Activated T-helper 1 cell treated with anti-CD3 and anti-CD28 coated beads, Interleukin-12 subunit alpha, Interleukin-12 subunit beta, Interleukin-2, Interleukin-4 antibody, amounts not matched to agents 30 ng/mL and 10 ng/mL and 1 ng/mL, durations not matched to agents 14 hours and 24 hours and 36 hours (primary cell): ENCODE measurements at places on chromosomes 13 and 19.

GRCh38 chr13:30110301-30111070, 196.9 kb downstream of the KATNAL1 start:
- H3K4me3 ChIP-seq = no peak overlapping the region
- no peak overlapping the region for H3K27ac ChIP-seq
- peaks cover 29% of the 10 kb centered on the region for H3K4me1 ChIP-seq
- H3K27me3 ChIP-seq = peaks cover 6% of the 10 kb centered on the region

- peak; percentile 5 for DNase-seq
- H3K27ac ChIP-seq = peak overlapping the region; percentile 36
- H3K36me3 ChIP-seq = peaks cover 2% of the 10 kb centered on the region
- peaks cover 49% of the 10 kb centered on the region for H3K4me1 ChIP-seq
- H3K27me3 ChIP-seq = peaks cover 8% of the 10 kb centered on the region
- no peak overlapping the region for H3K4me3 ChIP-seq
Observed at GRCh38 chr13:24127116-24127631, 33.3 kb upstream of the SPATA13 start.

DNA sequence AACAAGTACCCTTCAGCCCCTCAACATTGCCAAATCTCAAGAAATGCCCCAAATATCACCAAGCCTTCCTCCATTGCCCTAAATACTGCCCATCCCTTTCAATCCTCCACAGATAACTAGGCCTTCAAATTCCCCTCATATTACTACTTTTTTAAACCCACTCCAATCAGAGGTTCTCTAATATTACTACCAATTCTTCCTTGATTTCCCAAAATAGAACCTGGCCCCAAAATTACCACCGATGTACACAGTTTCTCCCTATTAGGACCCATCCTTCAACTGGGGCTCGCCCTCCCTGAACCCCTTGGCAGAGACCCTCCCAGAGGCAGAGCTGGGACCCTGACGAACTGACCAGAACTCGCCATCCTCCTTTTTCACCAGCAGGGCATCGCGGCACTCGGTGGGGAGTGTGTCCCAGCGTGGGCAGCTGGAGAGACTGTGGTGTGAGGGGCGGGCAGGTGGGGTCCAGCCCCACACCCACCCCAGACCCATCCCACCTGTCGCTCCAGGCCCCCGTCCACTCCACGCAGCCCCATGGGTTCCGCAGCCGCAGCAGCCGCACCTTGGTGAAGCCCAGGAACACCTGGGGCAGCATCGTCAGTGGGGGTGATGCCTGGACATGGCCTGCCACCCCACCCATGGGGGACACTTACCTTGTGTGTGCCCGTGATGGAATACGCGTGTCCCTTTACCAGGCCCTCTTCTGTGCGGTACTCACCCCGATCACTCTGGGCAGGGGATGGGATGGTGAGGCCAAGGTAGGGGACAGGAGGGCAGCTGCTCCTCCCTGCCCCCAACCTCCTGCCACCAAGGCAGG, 6.1 kb downstream of the CAPN12 start:
- peaks cover 3% of the 10 kb centered on the region for H3K36me3 ChIP-seq
- peak overlapping the region; percentile 11 for H3K27ac ChIP-seq
- peak overlapping the region; percentile 57 for H3K4me3 ChIP-seq
- DNase-seq = no peak
- H3K4me1 ChIP-seq = peaks cover 39% of the 10 kb centered on the region

DNA sequence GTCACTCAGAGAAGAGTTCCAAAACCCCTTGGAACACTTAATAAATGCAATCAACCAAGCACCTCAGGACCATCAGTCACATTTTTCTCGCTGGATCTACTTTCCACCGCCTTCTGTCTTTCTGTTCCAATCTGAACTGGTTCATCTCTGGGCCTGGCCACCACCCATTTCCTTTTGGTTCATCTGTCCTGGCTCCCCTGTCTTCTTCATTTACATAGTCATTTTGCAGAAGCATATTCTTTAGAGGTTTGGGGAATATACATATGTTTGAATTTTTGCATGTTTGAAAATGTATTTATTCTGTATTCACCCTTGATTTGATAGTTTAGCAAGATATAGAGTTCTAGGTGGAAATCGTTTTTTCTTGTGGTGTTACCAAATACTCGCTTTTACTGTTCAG, 188.2 kb downstream of the MTUS2 start:
- no peak for DNase-seq
- H3K4me1 ChIP-seq = no peaks in the 10 kb centered on the region
- H3K27me3 ChIP-seq = no peaks in the 10 kb centered on the region
- H3K27ac ChIP-seq = no peak overlapping the region
- H3K4me3 ChIP-seq = no peak overlapping the region

DNA sequence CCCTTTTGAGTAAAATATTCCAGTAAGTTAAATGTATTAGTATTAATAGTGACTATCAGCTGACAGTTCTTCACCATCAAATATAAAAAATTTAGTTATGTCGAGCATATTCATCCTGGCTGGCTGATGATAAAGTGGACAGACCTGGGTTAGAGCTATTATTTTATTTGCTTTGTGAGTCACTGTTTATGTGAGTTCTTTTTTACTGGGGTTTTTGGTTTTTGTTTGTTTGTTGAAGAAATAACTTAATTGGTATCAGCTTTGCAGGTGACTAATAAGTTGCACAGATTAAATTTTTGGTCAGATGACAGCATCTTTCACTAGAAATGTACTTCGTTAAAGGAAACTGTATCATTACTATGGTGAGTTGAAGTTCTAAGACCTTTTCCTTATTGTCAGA, 224.7 kb downstream of the GGACT start:
- no peak for DNase-seq
- H3K36me3 ChIP-seq = peaks cover 2% of the 10 kb centered on the region
- no peak overlapping the region for H3K4me3 ChIP-seq
- no peaks in the 10 kb centered on the region for H3K27me3 ChIP-seq

DNA sequence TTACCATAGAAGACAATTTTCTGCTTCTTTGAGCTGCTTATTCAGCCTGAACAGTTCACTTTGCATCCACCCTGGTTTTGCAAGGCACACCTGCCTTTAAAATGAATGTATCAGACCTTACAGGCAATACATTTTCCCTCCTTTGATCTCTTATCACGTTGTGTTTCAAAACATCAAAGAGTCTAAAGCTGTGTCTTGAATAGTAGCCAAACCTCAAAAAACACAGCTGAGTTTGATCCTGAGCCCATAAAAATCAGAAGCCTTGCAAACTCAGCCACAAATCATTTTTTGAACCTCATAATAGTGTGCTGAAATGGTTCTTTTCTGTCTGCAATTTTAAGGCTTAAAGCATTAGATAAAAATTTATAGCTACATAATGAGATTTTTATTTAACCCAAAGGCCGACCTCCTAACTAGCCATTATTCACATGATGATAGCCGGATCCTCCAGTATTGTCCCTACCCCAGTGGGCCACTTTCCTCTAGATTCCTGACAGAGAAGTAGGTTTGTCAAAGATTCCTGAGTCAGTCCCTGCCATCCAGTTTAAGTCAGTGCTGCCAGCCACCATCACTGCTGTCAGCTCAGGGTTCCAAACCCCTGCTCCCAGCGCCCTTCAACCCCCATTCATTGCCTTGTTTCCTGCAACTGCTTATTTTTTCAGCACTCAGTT, 71.8 kb downstream of the CAB39L start:
- no peak overlapping the region for H3K4me3 ChIP-seq
- no peaks in the 10 kb centered on the region for H3K4me1 ChIP-seq
- no peak overlapping the region for H3K27ac ChIP-seq

DNA sequence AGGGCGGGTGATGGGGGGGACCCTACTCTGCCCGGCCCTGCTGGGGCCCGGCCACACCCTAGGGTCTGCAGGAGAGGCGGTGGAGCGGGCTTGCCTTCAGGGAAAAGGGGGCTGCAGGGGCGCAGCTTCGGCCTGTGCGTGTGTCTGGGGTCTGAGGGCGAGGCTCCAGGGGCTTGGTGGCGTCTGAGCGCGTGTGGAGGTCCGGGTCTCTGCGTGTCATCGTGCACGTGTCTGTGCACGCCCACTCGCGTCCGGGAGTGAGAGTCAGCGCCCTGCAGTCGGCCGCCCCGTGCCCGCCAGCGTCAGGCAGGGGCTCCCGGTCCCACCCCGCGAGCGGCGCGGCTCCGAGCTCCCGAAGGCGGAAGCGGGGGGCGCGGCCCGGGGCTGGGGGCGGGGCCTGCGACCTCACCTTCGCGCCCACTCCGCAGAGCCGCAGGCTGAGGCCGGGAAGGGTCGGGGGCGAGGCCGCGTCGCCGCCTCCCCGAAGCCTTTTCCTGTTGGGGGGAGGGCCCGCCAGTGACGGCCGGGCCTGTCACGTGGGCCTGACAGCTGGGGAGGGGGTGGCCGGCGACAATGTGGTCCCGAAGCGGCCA, at the start of gene ARHGAP45:
TSS of gene ARHGAP45 (plus strand) at position 420 of the 593 bp plus-strand sequence. CDS start 239 bp downstream, outside the sequence.
- H3K27me3 ChIP-seq = no peaks in the 10 kb centered on the region
- peak; percentile 85 for DNase-seq
- peak within 1 kb of the TSS; percentile 79 for H3K27ac ChIP-seq
- H3K4me1 ChIP-seq = peaks cover 18% of the 10 kb centered on the region

GRCh38 chr13:108313382-108313781, 43.9 kb downstream of the TNFSF13B start:
- no peaks in the 10 kb centered on the region for H3K4me1 ChIP-seq
- H3K36me3 ChIP-seq = no peaks in the 10 kb centered on the region
- no peaks in the 10 kb centered on the region for H3K27me3 ChIP-seq
- no peak overlapping the region for H3K27ac ChIP-seq
- no peak for DNase-seq

DNA sequence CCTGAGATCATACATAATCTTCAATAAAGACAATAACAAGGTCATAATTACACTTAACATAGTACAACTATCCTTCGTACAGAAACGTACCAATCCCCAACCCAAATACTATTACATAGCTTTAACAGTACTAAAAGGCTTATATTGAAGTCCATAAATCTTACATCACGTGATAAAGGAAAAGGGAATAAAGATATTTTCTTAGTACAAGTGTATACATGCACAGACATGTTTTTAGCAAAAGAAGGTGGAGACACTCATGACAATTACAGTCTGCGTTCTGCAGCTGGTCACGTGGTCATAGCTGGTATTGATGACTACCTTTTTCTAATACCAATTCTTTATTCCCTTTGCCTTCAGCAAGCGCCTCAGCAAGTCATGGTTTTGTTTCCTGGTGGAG, 464.5 kb upstream of the SLITRK5 start:
- H3K4me3 ChIP-seq = no peak overlapping the region
- H3K27ac ChIP-seq = no peak overlapping the region

- no peak overlapping the region for H3K27ac ChIP-seq
- no peaks in the 10 kb centered on the region for H3K36me3 ChIP-seq
- no peaks in the 10 kb centered on the region for H3K4me1 ChIP-seq
- no peak overlapping the region for H3K4me3 ChIP-seq
Observed at GRCh38 chr19:55519451-55520311, 17.3 kb downstream of the SBK2 start.

- no peak for DNase-seq
- H3K27me3 ChIP-seq = peaks cover 4% of the 10 kb centered on the region
- peaks cover 70% of the 10 kb centered on the region for H3K4me1 ChIP-seq
Observed at GRCh38 chr13:99422586-99423220, 78.6 kb upstream of the TM9SF2 start.

- no peaks in the 10 kb centered on the region for H3K27me3 ChIP-seq
- H3K36me3 ChIP-seq = peaks cover 30% of the 10 kb centered on the region
- peak overlapping the region; percentile 70 for H3K27ac ChIP-seq
- H3K4me3 ChIP-seq = no peak overlapping the region
- H3K4me1 ChIP-seq = peaks cover 30% of the 10 kb centered on the region
Observed at GRCh38 chr19:50378169-50378862, 2.1 kb downstream of the NR1H2 start.
